EL (cell line): ENCODE measurements at places on chromosomes 4 and X.
A peak's percentile ranks its signal among the peaks of the same experiment; 100 is the strongest.

GRCh38 chr4:26985873-26986272 lies 125.2 kb downstream of the STIM2 start:
- no peak for DNase-seq

GRCh38 chr4:2094545-2094944 lies 35.4 kb downstream of the NAT8L start:
- DNase-seq: no peak

GRCh38 chr4:153241970-153242838 lies 38.0 kb downstream of the TRIM2 start:
- DNase-seq: no peak

GRCh38 chr4:2407991-2408342 lies 10.5 kb downstream of the ZFYVE28 start:
- DNase-seq: no peak

DNA sequence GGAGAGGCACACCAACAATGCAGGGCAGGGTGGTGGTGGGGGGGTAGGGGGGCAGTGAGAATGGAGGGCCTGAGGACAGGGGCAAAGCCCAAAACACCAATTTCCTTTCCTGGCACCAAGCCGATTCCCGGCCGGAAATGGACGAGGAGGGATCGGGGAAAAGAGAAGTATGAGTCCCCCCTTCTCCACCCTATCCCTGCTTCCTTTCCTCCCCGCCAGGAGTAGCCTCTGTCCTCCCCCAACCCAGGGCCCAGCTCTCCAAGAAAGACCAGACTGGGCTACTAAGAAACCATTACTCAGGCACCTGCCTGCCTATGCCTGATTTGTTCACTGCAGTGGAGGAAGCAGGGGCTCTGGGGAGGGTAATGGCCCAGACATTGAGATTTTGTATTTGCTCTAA lies 402 bp downstream of the CCDC120 start:
- DNase-seq: no peak

DNA sequence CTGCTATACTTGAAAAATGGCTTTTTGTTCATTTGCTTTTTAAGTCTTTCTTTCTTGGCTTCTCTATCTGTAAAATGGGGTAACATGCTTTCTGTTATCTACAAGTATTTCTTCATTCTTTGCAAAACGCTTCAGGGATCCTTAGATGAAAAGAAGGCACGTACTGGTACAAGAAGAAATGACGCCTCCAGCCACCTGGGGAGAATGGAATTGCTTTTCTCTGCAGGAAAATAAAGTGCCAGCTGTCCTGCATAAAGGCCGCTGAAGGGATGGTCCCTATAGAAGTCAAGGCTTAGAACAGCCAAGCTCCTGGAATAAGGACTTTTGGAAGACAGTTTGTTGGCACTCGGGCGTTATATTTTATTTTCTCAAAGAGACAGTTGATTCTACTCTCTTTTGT lies 210.8 kb upstream of the RASGEF1B start:
- DNase-seq: no peak

- DNase-seq: no peak
Measured at GRCh38 chrX:110706446-110706845, 89.2 kb downstream of the CHRDL1 start.

- no peak for DNase-seq
Measured at GRCh38 chr4:5895287-5895686, 2.4 kb upstream of the CRMP1 start.

GRCh38 chrX:120282697-120283096 lies 28.6 kb downstream of the TMEM255A start:
- no peak for DNase-seq

DNA sequence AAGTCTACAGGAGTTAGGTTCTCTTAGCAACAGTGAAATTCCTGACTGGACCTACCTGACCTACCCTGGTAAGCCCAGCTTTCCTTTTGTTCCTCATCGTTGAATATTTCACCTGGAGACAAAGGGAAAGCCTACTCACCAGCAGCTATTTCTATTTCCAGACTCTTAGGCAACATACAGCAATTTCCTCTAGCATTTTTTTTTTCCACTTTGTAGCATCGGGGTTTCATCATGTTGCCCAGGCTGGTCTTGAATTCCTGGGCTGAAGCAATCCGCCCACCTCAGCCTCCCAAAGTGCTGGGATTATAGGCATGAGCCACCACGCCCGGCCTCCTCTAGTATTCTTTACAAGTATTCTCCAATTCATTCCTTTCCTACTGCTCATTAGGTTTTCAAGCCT lies 6.8 kb upstream of the S100G start:
- peak; percentile 53 for DNase-seq

DNA sequence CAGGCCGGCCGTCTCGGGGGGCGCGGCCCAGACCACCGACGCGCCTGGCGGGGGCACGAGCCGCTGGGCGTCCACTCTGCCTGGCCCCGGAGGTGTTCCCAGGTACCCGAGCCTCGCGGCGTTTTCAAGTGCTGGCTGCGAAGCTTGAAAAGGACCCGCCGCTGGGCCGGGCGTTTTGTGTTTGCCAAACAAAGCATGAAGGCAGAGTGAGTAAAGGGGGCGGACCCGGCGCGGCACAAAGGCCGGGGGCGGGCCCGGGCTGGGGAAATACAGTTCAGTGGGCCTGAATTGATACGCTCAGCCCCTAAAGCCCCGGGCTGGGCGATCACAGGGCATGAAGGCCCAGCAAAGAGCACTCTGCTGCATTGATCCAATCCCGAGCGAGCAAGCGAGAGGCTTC lies 65.4 kb downstream of the SOX3 start:
- no peak for DNase-seq

GRCh38 chr4:99783940-99784339 lies 32.7 kb upstream of the DAPP1 start:
- no peak for DNase-seq

DNA sequence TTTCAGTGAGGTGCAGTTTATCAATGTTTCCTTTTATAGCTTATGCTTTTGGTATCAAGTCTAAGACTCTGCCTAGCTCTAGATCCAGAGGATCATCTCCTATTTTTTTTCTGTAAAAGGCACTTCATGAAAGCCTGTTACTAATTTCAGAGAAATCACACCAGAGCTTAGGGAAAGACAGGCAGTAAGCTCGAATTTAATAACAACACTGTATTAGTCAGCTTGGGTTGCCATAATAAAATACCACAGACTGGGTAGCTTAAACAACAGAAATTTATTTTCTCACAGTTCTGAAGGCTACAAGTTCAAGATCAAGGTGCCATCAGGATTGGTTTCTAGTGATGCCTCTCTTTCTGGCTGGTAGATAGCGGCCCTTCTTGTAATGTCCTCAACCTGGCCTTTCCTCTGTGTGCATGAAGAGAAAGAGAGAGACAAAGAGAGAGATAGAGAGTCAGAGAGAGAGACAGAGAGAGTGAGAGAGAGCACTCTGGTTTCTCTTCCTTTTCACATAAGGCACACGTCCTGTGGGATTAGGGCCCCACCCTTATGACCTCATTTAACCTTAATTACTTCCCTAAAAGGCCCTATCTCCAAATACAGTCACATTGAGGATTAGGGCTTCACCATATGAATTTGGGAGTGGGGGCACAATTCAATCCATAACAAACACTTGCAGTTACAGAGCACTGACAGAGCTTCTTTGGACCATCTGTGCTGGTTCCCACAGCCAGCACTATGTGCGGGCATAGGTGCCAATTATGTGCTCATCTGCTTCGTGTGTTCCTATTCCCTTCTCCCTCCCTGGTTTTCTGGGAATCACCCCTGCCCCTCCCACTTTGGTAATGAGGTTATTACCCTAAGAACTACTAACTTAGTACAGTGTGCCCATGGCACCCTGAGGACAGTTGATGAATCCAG lies 114.8 kb upstream of the MED14 start:
- no peak for DNase-seq

- DNase-seq: no peak
Measured at GRCh38 chr4:109232681-109233080, 69.8 kb downstream of the COL25A1 start.

GRCh38 chrX:74338852-74339251 lies 34.9 kb downstream of the ZCCHC13 start:
- no peak for DNase-seq

DNA sequence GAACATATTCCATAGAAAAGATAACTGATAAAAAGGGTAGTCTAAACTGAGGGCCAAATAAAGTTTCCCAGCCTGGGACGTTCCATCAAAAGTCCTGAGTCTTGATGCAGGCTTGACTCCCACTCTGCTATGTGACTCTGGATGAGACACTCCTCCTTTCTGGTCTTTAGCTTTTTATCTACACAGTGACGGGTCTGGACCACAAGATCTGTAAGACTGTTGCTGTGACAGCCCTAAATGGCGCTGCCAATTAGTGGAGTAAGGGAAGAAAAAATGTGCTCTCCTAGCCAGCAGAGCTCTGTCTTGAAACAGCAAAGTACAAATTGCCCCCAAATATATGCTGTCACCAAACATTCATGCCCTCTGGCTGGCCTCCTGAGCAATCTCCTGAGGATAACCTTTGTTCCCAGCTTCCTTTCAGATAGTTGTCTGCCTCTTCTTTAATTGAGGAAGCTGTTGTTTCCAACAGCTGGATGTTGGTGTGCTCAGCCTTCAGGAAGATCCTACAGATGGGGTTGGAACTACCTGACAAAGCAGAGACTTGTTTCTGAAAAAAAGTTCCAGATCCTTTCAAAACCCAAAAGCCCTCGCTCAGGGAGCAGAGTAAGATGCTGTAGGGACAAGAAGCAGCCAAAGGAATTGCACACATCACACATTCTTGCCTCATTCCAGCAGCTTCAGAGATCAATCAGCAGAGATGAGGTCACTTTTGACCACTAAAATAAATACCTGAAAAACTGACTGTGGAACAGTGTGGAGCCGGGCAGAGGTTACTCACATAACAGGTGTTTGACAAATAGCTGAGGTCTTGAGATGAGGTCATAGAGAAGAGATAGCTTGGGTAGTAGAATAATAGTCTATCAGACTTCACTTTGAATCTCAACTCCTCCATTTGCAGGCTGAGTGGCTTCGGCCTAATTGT lies 383.4 kb upstream of the FGF13 start:
- no peak for DNase-seq

- no peak for DNase-seq
Measured at GRCh38 chr4:6701371-6701770, 7.7 kb downstream of the S100P start.
